ENCODE measurements at places on chromosomes 4 and X.

GRCh38 chr4:988726-989721 lies 2.2 kb downstream of the IDUA start:
- no peak for DNase-seq

DNA sequence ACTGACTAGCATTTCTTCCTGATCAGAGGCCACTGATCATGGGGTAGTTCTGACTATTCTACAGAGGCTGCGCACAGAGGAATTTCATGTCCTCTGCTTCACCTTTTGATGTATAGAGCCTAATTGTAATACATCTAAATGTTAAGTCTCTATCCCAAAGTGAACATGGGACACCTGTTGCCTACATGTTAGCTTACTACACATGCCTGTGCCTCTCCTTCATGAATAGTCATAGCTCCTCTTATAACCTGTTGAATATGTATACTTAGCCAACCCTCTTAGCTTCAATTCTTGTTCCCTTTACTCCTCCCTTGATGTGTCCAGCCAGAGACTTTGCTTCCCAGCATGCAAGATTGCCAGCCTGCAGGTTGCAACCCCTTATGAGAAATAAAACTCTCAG lies 9.6 kb upstream of the THOC2 start:
- DNase-seq, result no peak

- no peak for DNase-seq
These were observed 30.0 kb upstream of the TFDP3 start for GRCh38 chrX:133248177-133248576.

DNA sequence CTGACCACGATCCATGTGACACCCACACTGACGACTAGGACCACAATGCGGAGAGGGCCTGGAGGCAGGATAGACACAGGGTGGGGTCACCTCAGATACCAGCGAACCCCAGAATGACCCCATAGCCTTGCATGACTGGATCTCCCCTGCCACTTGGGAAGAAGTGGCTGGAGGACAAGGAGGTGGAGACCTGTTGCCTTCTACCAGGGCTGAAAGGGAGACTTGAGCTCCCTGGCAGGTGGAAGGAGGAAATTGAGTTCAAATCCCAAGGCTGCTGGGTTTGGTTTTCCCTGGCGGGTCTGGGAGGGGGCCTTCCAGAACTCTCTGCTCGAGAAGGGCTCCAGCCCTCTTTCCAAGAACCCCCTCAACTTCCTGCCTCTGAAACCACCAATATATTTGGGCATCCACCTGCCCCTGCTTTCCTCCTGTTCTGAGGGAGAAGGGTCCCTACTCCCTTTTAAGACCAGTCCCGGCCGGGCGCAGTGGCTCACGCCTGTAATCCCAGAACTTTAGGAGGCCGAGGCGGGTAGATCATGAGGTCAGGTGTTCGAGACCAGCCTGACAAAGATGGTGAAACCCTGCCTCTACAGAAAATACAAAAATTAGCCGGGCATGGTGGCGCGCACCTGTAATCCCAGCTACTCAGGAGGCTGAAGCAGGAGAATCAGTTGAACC lies 3.0 kb downstream of the FAM3A start:
- DNase-seq, result no peak

- DNase-seq, result no peak
These were observed 153.3 kb downstream of the BCOR start for GRCh38 chrX:39944416-39944815.
